Fibroblast of lung (primary cell): ENCODE measurements at places on chromosomes 12 and 14. TPM values are rescaled to one million over a fixed set of nuclear protein-coding genes. Genes with fewer than 3 reads are reported as not detected.
A peak's percentile ranks its signal among the peaks of the same experiment; 100 is the strongest.

Gene BHLHE41
- 0.51 and 2.3 TPM in 2 replicates for total RNA-seq

GRCh38 chr12:9388379-9388778 lies 180.2 kb upstream of the PZP start:
- no peak overlapping the region for H3K27ac ChIP-seq
- DNase-seq: no peak
- H3K4me3 ChIP-seq: no peak overlapping the region
- no peaks in the 10 kb centered on the region for H3K4me1 ChIP-seq
- H3K36me3 ChIP-seq: no peaks in the 10 kb centered on the region
- H3K27me3 ChIP-seq: no peaks in the 10 kb centered on the region

DNA sequence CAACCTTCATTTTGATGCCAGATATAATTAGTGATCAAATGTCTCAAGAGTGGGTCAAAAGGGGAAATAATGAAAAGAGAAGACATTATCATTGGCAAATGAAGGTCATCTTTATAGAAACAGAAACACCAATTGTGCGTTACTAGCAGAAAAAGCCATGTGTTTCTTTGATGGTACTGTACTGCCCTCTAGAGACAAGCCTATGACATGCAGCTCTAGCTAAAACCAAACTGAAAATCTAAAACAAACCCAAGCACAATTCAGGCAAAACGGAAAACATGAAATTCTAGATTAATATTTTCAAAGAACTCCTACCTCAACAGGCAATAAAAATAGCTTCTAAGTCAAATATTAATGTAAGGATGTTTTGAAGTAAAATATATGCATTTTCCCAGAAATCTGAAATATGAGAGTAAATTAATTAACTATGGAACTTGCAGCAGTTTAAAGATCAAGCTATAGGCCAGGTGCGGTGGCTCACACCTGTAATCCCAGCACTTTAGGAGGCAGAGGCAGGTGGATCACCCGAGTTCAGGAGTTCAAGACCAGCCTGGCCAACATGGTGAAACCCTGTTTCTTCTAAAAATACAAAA lies 115.4 kb downstream of the KLHL28 start:
- no peak overlapping the region for H3K4me3 ChIP-seq
- no peak overlapping the region for H3K27ac ChIP-seq
- H3K27me3 ChIP-seq: no peaks in the 10 kb centered on the region

Gene NEUROD4
- total RNA-seq: not detected in 2 replicates

GRCh38 chr14:97902630-97903029 lies 1105.4 kb downstream of the VRK1 start:
- no peaks in the 10 kb centered on the region for H3K4me1 ChIP-seq
- no peaks in the 10 kb centered on the region for H3K36me3 ChIP-seq
- no peak overlapping the region for H3K4me3 ChIP-seq
- no peaks in the 10 kb centered on the region for H3K27me3 ChIP-seq
- no peak for DNase-seq

DNA sequence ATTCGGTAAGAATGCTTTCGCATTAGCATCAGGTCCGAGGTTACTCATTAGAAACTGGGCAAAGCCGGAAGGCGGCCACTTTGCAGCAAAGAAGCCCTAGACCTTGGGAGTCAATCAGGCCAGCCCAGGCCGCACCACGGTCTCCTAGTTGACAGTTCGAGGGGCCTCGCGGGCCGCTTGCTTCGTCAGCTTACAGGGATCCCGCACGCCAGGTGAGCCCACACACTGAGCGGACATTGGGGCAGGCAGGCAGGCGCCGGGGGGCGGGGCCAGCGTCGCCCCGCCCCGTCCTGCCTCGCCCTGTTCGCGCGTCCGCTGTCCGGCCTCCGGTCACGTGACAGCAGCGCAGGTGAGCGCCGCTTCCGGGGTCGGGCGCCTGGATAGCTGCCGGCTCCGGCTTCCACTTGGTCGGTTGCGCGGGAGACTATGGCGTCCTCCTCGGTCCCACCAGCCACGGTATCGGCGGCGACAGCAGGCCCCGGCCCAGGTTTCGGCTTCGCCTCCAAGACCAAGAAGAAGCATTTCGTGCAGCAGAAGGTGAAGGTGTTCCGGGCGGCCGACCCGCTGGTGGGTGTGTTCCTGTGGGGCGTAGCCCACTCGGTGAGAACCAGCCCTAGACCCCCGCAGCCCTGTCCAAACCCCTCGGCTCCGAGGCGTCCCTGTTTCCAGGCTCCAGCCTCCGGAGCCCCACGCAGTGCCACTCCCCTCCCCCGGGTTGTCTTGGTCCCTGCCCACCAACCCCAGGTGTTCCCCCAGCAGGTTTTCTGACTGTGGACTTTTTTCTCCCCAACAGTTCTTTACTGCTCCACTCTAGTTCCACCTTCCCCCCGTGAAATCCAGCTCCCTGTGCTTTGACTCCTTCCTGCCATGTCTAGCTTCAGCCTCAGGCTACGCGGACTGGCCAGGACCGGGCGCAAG lies at the start of gene PIP4K2C:
TSS of gene PIP4K2C (plus strand) at position 329 of the 918 bp plus-strand sequence. CDS start at position 427, 98 bp downstream.
- no peaks in the 10 kb centered on the region for H3K36me3 ChIP-seq
- peaks cover 5% of the 10 kb centered on the region for H3K4me1 ChIP-seq
- peak within 1 kb of the TSS; percentile 87 for H3K4me3 ChIP-seq
- H3K27me3 ChIP-seq: peaks cover 6% of the 10 kb centered on the region
- peak; percentile 50 for DNase-seq

DNA sequence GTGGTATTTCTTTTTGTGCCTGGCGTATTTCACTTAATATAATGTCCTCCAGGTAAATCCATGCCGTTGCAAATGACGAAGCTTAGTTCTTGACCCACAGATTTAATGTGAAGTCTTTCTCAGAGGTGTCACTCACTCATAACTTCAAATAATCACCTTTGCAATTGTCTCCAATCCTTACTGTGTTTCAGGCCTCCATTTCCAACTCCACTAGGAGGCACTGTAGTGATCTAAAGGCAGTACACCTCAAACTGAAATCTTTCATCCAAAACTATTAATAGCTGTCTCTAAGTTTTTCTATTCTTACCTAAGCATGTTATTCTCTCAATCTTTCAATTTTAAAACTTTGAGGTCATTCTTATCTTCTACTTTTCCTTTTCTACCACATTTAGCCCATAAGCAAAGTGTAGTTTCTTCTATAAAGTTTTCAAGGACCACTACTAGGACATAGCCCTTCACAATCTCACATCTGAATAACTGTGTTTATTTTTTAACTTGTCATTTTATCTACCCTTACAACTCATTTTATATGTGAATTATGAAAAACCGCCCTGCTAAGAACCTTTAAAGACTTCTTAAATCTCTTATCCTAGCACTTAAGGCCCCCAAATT lies 25.5 kb upstream of the FBXO34 start:
- DNase-seq: peak; percentile 42
- no peak overlapping the region for H3K4me3 ChIP-seq
- no peak overlapping the region for H3K27ac ChIP-seq
- H3K4me1 ChIP-seq: no peaks in the 10 kb centered on the region
- H3K36me3 ChIP-seq: no peaks in the 10 kb centered on the region

- H3K27me3 ChIP-seq: no peaks in the 10 kb centered on the region
- H3K36me3 ChIP-seq: no peaks in the 10 kb centered on the region
- H3K4me1 ChIP-seq: no peaks in the 10 kb centered on the region
- H3K27ac ChIP-seq: no peak overlapping the region
- no peak overlapping the region for H3K4me3 ChIP-seq
Measured at GRCh38 chr14:58356268-58356667, 39.5 kb upstream of the TOMM20L start.

GRCh38 chr12:88553941-88554658 lies 26.2 kb downstream of the KITLG start:
- no peak overlapping the region for H3K4me3 ChIP-seq
- peaks cover 19% of the 10 kb centered on the region for H3K4me1 ChIP-seq
- peak; percentile 84 for DNase-seq
- H3K36me3 ChIP-seq: no peaks in the 10 kb centered on the region
- H3K27me3 ChIP-seq: no peaks in the 10 kb centered on the region

Gene CEBPE
- total RNA-seq: not detected in 2 replicates

DNA sequence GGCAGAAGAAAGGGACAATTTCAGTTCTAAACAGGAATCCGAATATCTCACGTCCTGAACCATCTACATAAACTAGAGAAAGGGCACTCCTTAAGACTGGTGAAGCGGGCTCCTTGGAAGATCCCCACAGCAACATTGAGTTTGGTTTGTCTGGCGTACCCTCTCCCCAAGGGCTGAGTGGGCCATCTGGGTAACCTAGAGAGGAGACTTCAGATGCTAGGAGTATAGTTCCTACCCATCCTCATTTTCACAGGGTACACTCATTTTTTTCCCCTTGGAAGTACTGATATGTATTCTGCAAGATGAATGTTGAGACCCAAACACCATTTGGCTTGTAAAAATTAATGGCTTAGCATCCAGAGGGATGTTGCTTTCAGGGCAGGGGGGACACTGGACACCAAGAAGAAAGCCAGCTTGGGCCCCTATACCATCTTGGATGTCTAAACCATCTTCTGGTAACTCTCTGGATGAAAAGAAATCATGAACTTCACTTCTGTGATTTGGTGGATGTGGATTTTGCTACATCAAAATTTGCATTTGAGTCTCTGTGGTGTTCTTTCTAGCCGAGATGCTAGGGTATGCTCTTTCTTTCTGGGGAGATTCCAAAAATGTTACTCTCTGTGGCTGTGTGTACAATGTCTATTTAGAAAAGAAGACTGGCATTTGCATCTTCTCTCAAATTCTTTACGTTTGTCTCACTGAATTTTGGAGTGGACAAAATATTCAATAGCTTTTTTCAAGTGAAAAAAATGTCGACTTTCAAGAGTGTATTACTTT lies 97.7 kb downstream of the ETV6 start:
- H3K36me3 ChIP-seq: no peaks in the 10 kb centered on the region
- no peak for DNase-seq
- no peaks in the 10 kb centered on the region for H3K27me3 ChIP-seq
- H3K4me1 ChIP-seq: peaks cover 2% of the 10 kb centered on the region
- no peak overlapping the region for H3K4me3 ChIP-seq

GRCh38 chr14:104665657-104666522 lies 23.5 kb upstream of the INF2 start:
- no peak overlapping the region for H3K27ac ChIP-seq
- no peaks in the 10 kb centered on the region for H3K36me3 ChIP-seq
- no peaks in the 10 kb centered on the region for H3K4me1 ChIP-seq
- no peaks in the 10 kb centered on the region for H3K27me3 ChIP-seq

- peaks cover 6% of the 10 kb centered on the region for H3K27me3 ChIP-seq
- no peak overlapping the region for H3K27ac ChIP-seq
- no peak overlapping the region for H3K4me3 ChIP-seq
- no peaks in the 10 kb centered on the region for H3K4me1 ChIP-seq
Measured at GRCh38 chr14:23409966-23410635, 2.0 kb upstream of the MYH6 start.

Gene TAS2R42
- total RNA-seq: not detected in 2 replicates

Gene SERPINA12
- total RNA-seq: not detected in 2 replicates

DNA sequence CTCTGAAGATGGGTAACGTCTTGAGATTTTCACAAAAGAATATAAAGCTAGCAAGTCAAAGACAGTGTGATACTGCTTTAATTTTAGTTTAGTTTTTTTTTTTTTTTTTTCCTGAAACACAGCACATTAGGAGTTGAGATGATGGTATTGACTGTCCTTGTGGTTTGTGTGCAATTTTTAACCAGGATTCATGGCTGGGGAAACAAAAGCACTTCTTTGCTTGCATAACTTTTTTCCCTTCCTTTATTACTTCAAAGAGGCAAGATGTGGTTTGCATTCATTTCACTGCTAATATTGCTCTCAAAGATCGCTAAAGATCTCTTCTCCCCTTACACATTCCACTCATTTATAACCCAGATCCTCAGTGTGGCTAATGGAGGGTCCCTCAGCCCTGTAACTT lies 157.1 kb upstream of the PZP start:
- no peaks in the 10 kb centered on the region for H3K4me1 ChIP-seq
- H3K27ac ChIP-seq: no peak overlapping the region
- H3K4me3 ChIP-seq: no peak overlapping the region
- H3K27me3 ChIP-seq: no peaks in the 10 kb centered on the region
- no peaks in the 10 kb centered on the region for H3K36me3 ChIP-seq

DNA sequence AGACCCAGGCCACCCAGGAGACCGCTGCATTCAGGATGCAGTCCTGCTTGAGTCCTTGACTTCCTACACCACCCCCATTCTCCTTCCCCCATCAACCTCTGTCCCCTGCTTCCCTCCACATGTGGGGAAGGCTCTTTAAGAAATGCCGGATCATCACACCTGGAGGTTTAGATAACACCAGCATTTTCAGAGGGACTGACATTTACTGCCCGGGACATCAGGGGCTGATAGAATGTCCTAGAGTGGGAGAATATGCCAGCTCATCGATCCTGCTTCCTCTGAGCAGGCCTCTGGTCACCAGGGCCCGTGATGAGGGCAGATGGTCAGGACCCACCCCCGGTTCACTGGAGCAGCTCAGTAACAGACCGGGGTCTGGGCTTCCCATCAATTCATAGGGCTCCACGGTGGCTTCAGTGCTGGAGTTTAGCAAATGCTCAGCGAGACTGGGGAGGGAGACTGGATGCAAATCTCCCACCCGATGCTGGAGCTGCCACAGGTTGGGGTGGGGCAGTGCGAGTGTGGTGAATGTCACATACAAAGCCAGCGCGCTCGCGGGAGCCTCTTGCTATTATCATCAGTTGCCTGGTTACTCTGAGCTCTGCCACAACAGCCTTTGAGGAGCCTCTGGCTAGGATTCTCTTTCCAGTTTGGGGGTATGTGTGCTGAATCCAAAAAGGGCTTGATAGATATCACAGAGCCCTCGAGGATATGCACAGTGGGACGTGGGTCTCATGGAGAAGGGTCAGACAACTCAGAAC lies 111.6 kb downstream of the RBM19 start:
- H3K27ac ChIP-seq: no peak overlapping the region
- H3K4me1 ChIP-seq: no peaks in the 10 kb centered on the region
- no peak for DNase-seq
- peaks cover 4% of the 10 kb centered on the region for H3K36me3 ChIP-seq
- no peak overlapping the region for H3K4me3 ChIP-seq

Gene ORMDL2
- 15.7 and 26.9 TPM in 2 replicates for total RNA-seq

Gene AKT1
- 127 and 131 TPM in 2 replicates for total RNA-seq

Gene CMA1
- not detected in 2 replicates for total RNA-seq

Gene IFNG
- total RNA-seq: not detected in 2 replicates

Gene LAG3
- 0.17 and 0.26 TPM in 2 replicates for total RNA-seq

Gene KRT3
- total RNA-seq: not detected in 2 replicates

DNA sequence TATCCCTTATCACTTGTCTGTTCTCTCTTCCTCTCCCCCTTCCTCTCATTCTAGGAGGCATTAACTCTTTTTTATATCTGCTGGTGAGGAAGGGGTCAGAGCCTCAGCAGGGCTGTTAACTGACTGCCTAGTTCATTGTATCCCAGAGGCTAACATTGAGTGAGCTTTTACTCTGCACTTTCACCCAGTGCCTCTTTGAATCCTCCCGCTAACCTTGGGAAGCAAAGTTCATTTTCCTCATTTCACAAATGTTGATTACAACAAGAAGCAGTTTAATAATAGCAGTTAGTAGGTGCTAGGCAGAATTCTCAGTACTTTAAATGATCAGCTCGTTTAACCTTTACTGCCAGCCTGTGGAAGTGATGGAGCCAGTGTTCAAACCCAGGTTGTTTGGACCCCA lies 75.5 kb downstream of the POLR3B start:
- DNase-seq: no peak
- no peaks in the 10 kb centered on the region for H3K27me3 ChIP-seq
- no peak overlapping the region for H3K27ac ChIP-seq
- H3K36me3 ChIP-seq: peaks cover 4% of the 10 kb centered on the region

DNA sequence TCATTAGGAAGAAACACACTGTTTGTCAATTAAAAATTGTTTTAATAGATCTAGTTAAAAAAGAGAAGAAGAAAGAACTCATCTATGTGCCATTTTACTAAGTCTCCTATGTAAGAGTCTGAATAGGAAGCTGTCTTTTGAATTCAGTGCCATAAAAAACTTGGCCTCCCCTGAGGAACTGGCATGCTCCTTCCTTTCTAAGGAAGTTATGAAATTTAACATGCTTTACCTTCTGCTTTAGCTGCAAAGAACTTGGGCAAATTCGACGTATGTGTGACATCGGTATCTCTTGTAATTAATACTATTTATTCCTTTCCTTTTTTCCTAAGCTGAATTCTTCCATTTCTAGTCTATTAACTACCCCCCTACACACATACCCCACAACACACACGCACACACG lies 12.5 kb downstream of the TM7SF3 start:
- no peaks in the 10 kb centered on the region for H3K27me3 ChIP-seq
- DNase-seq: no peak
- no peak overlapping the region for H3K4me3 ChIP-seq
- no peaks in the 10 kb centered on the region for H3K36me3 ChIP-seq
- H3K27ac ChIP-seq: no peak overlapping the region
